ENCODE measurements at places on chromosomes 16 and 17.
A peak's percentile ranks its signal among the peaks of the same experiment; 100 is the strongest.

GRCh38 chr17:8745586-8746500 lies 1.2 kb upstream of the CCDC42 start:
- peak; percentile 46 for DNase-seq

DNA sequence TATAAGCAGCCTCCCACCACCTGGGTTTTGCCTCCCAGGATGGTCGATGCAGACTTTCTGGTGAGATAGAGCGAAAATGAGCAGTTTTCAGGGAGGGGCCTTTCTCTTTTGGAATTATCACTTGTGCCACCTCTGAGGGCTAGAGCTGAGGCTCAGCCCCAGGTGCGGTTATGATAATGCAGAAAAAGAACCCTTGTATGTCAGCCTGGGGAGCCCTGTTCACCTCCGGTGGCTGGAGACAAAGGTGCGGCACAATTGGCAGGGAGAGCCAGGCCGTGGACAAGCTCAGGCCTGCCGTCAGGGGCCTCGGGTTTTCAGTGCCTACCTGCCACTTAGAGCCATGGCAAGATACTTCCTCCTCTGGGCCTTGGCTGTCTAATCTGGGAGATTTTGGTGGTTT lies 4.4 kb downstream of the SCPEP1 start:
- no peak for DNase-seq

DNA sequence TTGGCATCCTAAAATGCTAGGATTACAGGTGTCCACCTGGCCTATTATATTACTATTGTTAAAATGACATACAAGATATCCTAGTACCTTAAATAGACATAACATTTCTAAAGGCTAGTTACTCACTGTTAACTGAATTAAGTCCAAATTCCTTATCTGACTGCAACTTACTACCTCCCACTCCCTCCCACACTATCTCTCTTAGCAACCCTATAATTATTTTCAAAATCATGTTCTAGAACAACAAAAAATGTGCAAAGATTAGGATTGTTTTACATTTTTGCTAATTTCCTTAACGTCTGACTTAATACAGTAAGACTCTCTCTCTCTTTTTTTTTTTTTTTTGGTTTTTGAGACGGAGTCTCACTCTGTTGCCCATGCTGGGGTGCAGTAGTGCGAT lies 2.2 kb upstream of the ATF7IP2 start:
- DNase-seq, result no peak

DNA sequence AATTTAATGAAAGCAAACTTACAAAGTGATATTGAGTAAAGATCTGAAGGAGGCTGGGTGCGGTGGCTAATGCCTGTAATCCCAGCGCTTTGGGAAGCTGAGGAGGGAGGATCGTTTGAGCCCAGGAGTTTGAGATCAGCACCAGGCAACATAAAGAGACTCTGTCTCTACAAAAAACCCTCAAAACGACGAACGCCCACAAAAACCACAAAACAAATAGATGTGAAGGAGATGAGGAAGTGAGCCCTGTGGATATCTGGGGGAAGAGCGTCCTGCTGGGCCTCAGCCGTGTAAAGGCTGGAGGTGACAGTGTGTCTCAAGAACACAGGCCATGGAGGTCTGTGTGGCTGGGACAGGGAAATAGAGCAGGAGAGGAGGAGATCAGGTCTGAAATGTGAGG lies 68.8 kb downstream of the ITFG1 start:
- no peak for DNase-seq

DNA sequence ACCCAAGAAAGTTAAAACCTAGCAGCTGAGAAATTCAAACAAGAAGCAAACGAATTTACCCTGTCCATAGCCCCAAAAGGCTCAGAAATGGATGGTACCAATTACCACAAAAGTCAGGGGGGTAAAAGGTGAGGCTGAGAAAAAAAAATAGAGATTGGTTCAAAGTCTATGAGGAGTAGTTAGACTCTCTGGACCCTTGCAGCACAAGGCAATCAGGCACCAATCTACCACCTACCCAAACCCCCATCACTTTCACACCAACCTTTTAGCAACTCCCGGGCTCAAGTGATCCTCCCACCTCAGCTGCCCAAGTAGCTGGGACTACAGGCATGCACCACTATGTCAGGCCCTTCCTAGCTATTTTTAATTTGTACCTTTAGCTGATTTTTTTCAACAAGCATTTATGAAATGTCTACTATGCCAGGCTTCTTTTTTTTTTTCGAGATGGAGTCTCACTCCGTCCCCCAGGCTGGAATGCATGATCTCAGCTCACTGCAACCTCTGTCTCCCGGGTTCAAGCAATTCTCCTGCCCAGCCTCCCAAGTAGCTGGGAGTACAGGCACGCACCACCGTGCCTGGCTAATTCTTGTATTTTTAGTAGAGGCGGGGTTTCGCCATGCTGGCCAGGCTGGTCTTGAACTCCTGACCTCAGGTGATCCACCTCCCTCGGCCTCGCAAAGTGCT lies 40.8 kb downstream of the USP32 start:
- no peak for DNase-seq

DNA sequence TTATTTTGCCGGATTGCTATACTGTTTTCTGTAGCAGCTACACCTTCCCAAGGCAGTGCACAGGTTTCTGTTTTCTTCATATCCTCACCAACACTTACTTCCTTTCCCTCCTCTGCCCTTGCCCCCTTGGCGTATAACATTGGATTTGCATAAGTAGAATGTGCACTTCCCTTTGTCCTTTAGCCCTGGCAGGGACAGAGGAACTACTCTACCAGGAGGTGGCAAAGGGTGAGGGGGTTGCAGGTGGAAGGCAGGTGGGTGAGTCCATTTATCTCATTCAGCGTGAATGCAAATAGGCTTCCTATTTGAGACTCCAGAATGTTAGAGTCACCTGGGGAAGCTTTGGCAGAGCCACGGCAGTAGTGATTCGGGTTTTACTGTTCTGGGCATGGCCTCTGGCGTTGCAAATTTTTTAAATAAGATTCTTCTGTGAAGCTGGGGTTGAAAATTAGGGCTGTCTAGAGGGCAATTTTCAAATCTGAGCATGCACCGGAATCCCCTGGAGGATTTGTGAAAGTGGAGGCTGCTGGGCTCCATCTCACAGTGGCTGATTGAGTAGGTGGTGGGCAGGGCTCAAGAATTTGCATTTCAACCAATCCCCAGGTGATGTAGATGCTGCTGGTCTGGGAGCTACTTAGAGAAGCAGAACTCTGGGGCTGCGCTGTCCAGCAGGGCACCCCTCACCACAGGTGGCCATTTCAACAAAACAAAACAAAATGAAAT lies 84.7 kb downstream of the PLCG2 start:
- no peak for DNase-seq

DNA sequence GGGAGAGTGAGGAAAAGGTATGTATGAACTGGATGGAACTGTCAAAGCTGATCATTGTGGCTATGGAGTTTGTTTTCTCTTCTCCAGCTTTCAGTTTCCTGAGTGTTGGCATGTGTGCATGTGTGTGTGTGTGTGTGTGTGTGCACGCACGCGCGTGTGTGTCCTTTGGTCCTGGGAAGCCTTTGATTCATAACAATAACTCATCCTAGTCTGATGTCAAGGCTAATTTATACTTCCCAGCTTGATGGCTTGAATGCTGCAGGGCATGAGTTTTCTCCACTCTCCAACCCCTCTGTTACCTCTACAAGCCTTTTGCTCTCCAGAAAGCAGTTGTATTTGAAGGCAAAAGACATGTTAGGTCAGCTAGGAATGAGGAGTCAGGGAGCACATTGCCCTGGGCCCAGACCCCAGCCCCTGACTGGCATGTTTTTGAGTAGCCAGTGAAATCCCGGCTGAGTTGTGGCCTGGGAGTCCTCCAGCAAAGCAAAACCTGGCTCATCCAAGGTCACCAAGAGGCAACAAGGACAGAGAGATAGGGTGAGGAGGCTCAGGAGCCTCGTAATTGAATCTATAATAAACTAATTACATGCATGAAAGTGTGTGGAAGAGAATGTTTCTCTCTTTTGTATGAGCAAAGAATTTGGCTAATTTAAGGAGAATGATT lies 8.9 kb upstream of the CDC42EP4 start:
- DNase-seq, result no peak

- DNase-seq, result peak; percentile 18
Measured at GRCh38 chr16:51374346-51374745, 223.3 kb upstream of the SALL1 start.

DNA sequence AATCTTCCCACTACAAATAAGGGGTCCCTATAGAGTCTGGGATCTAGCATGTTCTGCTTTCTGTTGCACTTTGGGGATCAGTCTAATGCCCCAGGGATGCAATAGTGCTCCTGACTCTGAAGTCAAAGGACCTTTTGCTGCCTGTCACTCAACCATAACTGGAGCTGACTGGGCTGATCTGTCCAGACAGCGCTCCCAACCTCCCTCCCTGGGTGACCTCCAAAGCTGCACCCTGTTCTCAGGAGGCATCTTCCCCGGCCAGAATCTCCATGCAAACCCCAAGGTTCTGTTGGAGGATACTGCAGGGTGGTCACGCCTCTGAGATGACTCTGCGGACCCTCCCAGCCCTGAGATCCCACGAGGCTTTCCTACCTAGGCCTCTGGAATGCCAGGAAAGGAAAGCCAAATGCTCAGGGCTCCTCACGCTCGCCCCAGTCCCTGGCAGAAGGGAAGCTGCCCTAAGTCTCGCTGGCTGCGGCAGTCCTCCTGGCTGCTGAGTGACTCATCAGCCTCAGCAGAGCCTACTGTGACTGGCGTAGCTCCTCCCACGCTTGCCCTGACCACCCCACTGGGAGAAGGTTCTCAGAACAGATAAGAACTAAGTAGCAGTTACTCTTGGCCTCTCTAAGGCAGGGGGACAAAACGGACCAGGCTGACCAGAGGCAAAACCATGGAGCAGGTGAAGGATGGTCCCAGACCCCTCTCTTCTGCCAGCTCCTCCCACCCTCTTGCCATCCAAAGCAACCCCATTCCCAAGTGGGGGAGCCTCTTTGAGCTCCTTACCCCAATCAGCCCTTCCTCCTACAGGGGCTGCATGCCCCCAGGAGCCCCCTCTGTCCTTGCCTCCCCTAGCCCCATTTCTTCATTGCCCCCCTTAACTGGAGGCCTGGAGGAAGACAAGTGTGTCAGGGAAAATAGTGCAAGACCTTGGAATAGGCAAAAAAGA lies 124.1 kb upstream of the TNRC6C start:
- DNase-seq, result peak; percentile 96

GRCh38 chr16:67393788-67394154 lies 473 bp upstream of the TPPP3 start:
- DNase-seq, result no peak
